Muscle of back (tissue), 13 donors: ENCODE measurements at places on chromosomes 1 and 21.

- no peak for DNase-seq
Observed at GRCh38 chr1:113977906-113978305, 1.4 kb upstream of the OLFML3 start.

DNA sequence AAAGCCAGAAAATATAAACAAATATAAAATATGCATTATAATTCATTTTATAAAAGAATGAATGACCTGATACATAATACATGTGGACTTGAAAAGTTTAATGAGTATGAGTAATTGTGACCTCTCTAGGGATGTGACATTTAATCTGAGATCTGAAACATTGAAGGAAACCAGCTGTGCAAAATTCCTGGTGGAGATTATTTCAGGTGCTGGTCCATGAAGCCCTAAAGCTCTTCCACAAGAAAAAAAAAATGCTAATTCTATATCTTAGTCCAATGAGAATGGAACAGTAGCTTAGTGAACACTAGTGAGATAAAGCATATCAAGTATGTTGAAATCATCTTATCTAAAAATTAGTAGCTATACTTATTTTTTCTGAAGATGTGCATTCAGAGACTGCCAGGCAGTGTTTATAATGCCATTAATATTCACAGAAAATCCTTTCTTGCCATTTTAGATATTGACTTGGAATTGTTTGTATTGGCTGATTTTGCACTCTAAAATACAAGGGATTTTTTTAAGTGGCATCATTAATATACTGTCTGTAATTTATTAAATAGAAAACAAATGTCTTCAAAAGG, 1485.9 kb downstream of the PLA2G4A start:
- DNase-seq, result no peak

DNA sequence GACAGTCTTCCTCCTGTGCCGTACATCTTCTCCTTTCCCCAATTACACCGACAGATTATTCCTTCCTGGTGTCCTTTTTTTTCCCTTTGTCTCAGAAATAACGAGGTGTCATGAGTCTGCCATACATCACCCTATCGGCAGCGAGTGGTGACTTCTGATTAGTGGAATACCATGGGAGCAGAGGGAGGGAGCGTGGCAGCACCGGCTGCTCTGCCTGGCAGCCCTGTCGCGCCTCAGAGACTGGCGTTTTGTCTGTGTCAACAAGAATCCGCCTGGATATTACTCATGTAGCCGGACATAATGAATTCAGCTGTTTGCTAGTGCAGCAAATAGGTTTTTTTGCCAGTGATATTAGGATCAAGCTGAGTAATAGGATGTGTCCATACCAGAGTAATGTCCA, 51.8 kb downstream of the UTP25 start:
- no peak for DNase-seq

GRCh38 chr1:51236531-51237350, 668 bp downstream of the RNF11 start:
- peak; percentile 47 for DNase-seq

DNA sequence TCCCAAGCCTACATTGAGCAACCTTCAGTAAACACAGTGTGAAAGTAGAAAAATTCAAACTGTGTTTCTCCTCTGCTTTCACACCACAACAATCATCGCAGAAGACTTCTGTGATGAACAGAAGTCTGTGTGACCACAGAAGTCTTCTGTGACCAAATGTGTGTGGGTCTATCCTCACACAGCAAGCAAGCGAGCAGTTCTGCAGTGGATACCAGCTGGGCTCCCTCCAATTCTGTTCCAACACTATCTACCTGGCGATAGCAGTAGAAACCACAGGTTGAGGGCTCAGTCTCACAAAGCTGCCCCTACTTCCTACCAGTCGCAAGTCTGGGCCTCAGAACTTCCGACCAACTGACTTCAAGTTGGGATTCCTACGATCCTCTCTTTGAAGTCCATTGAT, 21.0 kb upstream of the RAP1A start:
- no peak for DNase-seq

- no peak for DNase-seq
Observed at GRCh38 chr1:110272045-110272444, 61.9 kb downstream of the KCNC4 start.

GRCh38 chr1:37125295-37125694, 91.0 kb upstream of the GRIK3 start:
- DNase-seq, result no peak

DNA sequence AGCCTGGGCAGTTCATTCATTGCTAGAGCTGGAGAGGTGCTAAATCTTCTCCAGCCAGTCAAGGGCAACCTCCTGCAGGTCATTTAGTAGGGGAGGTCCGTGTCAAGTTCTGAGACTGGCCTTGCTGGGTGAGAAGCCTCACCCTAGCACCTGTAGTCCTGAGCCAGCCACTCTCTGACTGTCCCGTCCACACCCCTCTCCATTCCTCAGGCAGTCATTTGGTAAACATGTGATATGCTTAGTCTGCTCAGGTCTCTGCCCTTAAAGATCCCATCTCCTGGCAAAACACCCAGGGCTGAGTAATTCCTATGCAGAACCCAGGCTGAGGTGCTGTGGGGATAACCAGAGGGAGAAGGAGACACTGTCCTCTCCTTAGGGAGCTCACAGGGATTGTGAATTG, 13.7 kb upstream of the IGFN1 start:
- no peak for DNase-seq

- no peak for DNase-seq
Observed at GRCh38 chr1:89822999-89823628, 2.3 kb downstream of the LRRC8D start.

- no peak for DNase-seq
Observed at GRCh38 chr1:198253668-198254067, 96.9 kb downstream of the NEK7 start.

GRCh38 chr21:28138272-28138671, 854.4 kb downstream of the LTN1 start:
- DNase-seq, result no peak

GRCh38 chr1:94104127-94104684, 16.7 kb downstream of the ABCA4 start:
- DNase-seq, result no peak

- no peak for DNase-seq
Observed at GRCh38 chr1:166918088-166918955, 42.3 kb upstream of the TADA1 start.

DNA sequence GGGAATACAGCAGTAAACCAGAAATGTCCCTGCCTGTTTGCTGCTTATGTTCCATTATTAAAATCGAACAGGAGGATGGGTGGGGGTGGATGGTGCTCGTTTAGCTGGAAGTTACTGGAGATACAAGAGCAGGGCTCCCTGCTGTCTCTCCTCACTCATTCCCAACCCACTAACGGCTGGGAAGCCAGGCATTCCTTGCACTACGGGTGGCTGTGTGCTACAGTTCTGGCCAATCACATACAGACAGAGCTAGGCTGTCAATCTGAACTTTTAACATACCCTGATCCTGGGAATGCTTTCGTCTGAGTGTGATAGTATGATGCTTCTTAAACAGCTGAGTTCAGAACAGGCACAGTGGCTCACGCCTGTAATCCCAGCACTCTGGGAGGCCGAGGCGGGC, 7.0 kb downstream of the SIPA1L2 start:
- no peak for DNase-seq

- no peak for DNase-seq
Observed at GRCh38 chr21:21196087-21196486, 197.9 kb downstream of the NCAM2 start.

DNA sequence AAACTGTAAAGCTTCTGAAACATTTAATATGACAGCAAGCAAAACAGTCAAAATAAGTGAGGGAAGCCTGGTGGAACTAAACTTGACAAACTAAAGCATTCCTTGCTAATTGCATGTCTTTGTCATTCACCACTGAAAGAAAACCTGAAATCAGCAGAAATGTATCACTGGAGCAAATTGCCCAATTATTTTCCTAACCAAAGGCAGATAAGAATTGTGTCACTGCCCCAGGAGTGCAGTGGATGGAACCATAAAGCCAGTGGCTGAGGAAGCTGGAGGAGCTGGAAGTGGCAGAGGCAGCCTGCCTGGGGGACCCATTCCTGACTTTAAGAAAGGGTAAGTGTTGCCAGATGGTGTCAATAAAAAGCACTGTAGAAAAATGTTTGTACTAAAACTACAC, 2.7 kb upstream of the SLC30A10 start:
- DNase-seq, result no peak

- DNase-seq, result no peak
Observed at GRCh38 chr1:67194209-67194863, 28.1 kb downstream of the IL23R start.

- DNase-seq, result peak; percentile 94
Observed at GRCh38 chr1:22815421-22816066, 104.9 kb downstream of the EPHB2 start.

DNA sequence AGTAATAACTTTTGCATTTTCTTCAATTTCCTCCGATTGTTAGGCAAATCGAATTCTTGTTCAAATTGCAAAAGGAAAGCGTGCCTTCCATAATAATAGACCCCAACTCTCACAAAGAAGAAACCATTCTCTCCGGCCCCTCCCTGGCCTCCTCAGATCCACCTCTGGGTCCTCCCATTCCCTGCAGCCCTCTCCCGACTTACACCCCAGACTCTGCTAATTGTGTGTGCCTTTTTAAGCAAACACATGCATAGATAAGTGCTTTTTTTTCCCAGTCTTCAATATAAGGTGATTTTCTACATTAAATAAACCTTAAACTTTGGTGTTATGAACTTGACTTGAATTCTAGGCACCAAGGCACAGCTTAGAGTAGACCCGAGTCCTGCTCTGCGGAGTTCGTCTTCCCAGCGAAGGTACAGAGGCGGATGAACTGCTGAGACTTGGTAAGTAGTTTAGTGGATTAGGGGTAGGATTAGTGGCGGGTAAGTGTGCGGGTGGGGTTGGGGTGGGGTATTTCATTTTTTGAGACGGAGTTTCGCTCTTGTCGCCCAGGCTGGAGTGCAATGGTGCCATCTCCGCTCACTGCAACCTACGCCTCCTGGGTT, 1.5 kb downstream of the L1TD1 start:
- DNase-seq, result no peak

DNA sequence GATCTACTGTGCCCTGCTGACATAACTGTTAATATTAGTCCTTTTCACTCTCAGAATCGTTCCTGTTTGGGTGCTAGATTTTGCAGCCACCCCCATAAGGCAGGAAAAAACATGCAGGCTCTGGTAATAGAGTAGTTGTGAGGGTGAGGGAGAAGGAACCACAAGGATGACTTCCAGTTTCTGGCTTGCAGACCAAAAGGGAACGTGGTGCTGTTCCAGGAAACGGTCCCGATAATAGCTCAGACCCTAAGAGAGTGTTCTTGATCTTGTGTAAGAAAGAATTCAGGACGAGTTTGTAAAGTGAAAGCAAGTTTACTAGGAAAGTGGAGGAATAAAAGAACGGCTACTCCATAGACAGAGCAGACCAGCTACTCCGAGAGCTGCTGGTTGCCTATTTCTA, 50.7 kb upstream of the RHOU start:
- no peak for DNase-seq

DNA sequence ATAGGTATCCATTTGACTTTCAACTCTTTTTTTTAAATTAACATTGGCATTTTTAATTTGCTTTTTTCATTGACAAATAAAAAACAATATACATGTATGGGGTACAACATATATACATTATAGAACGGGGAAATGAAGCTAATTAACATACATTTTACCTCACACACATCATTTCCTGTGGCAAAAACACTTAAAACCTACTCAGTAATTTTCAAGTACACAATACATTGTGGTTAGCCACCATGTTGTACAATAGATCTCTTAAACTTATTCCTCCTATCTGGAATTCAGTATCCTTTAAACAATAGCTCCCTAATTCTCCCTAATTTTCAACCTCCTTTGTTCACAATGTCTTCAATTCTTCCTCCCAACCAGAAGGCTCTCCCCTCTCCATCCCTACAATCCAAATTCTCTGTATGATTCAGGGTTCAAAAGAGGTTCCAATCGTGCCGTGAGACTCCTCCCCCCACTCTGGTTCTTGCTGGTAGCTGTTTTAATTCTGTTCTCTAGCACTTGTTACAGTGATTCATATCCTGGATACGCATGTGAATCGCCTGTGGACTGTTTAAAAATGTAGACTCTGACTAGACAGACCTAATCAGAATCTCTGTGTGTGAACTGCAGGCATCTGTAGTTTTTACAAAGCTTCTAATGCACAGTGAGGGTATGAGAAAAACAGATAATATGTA, 87.6 kb upstream of the DUSP10 start:
- DNase-seq, result peak; percentile 88

- no peak for DNase-seq
Observed at GRCh38 chr1:9248341-9249262, 14.0 kb downstream of the H6PD start.

- DNase-seq, result no peak
Observed at GRCh38 chr1:225707824-225708223, 54.9 kb upstream of the ENAH start.

- no peak for DNase-seq
Observed at GRCh38 chr1:246152986-246153431, 354.1 kb downstream of the SMYD3 start.

DNA sequence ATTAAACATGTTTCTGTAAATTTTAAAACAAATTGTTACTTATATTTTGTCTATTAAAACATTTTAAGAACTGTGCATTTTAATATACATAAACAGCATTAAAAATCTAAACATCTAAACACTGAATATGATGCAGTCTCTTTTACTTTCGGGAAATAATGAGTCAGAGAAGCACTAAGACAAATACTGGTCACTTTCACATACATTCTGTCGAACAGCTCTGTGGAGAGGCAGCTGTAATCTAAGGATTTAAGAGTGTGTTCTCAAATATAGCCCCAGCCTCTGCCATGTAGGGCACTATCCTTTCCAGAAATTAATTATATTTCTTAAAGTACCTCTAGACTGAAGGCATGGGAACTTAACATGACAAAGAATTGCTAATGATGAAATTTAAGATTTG, 89.6 kb upstream of the PTGFR start:
- no peak for DNase-seq

- no peak for DNase-seq
Observed at GRCh38 chr1:83620016-83620415, 378.9 kb downstream of the TTLL7 start.

DNA sequence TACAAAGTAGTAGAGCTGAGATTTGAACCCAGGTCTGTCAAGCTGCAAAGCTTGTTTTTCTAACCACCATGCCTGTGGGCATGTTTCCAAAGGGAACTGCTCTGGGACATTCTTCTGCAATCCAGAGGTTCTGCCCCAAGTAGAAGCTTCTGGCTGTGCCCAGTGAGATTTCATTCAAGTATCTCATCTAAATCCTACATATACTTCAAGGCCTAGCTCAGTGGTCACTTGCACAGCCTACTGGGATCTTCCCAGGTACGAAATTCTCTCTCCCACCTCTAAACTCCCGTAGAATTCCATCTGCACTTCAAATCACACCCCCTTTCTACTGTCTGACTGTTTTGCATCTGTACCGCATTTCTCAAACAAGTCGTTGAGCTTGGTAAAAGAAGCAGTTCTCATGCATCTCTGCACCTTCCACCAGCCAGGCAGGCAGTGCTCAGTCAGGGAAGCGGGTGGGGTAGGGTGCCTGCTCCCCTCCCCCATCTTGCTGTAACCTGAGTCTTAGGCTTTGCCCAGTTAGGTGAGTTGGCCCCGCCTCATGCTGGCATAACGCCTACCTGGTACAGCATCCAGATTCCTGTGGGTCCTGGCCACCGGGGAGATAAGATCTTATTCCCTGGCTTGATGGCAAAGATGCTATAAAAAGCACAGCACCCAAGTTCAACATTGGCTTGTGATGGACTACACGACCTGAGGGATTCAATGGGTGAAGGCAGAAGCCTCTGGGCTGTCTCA, 13.5 kb downstream of the SLC9A1 start:
- DNase-seq, result no peak
